ENCODE measurements at places on chromosomes 11 and 22.
A peak's percentile ranks its signal among the peaks of the same experiment; 100 is the strongest.

GRCh38 chr22:19176175-19176643 is 2.3 kb downstream of the SLC25A1 start:
- DNase-seq, result no peak

DNA sequence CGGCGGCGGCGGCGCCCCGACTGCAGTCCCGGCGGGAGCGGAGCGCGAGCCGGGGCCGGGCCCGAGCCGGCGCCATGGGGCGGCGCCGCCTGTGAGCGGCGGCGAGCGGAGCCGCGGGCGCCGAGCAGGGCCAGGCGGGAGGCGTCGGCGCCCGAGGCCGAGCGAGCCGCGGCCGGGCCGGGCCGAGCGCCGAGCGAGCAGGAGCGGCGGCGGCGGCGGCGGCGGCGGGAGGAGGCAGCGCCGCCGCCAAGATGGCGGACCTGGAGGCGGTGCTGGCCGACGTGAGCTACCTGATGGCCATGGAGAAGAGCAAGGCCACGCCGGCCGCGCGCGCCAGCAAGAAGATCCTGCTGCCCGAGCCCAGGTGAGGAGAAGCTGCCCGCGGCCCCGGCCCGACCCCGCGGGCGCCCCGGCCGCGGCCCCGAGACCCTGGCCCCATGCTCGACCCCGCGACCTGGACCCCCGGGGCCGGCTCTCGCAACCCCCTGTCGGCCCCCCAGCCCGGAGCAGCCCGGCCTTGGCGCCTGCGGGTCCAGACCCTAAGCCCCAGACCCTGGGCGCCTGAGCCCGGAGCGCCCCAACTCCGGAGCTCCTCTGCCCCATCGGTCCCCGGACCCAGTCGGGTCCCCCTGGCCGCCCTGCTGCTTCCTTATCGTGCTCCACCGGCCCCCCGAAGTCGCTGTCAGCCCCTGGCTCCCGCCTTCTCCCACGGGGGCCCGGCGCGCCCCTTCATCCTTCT is at the start of gene GRK2:
Gene GRK2 (plus strand): TSS at position 25 of the 739 bp plus-strand sequence. CDS start 227 bp downstream, at position 252.
- peak; percentile 28 for DNase-seq

DNA sequence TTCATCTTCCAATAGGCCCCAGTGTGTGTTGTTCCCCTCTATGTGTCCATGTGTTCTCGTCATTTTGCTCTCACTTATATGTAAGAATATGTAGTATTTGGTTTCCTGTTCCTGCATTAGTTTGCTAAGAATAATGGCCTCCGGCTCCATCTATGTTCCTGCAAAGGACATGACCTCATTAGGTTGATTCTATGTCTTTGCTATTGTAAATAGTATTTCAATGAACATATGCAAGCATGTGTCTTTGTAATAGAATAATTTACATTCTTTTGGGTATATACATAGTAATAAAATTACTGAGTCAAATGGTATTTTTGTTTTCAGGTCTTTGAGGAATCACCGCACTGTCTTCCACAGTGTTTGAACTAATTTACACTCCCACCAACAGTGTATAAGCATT is 202.9 kb upstream of the KIRREL3 start:
- DNase-seq, result no peak

- no peak for DNase-seq
Measured at GRCh38 chr11:119486691-119487259, 63.8 kb upstream of the THY1 start.

GRCh38 chr11:2519862-2520735 is 75.3 kb downstream of the KCNQ1 start:
- no peak for DNase-seq

DNA sequence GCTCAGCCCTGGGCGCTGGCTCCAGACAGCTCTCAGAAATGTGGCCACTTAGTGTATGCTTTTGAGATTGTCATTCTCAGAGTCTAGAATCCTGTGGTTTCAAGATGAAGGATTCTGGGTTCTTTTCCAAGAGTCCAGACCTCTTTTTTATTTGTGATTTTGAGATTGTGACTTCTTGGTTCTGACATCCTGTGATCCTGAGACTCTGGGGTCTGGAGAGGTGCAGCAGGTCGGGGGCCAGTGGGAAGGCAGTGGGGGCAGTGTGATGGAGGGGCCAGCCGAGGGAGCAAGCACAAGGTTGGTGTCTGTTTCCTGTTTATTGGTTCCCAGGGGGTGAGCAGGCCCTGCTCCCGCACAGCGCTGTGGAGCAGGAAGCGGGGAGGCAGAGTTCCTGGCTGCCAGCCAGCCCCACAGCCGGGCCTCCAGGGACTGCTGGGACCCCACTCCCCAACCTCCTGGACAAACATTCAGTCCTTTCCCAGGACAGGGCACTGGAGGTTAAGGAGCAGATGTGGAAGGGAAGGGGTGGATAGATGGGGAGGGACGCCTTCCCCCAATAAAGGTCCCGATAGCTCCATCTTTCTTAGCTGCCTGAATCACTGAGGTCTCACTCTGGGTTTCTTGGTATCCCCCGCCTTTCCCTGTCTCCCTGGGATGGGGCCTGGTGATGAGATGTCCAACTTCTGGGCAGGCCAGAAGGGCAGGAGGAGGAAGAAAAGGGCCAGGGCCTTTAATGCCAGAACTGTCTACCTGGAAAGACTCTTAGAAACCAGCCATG is 13.7 kb downstream of the ARHGEF17 start:
- no peak for DNase-seq

DNA sequence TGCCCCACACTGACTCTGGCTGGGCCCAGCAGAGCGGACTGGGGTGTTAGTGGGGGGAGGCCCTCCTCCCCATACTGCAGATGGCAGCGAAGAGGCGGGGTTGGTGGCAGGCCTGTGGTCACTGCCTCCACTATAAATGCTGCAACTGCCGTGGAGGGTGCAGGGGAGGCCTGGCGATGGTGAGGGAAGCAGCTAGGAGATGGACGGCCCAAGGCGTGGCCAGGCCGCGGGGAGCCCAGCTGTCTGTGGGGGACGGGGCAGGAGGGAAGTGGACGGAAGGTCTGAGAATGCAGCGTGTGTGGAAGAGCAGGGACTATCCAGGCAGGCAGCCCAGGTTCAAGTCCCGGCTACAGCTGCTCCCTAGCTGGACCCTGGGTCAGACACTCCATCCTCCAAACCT is 18.3 kb downstream of the DNAL4 start:
- DNase-seq, result no peak

DNA sequence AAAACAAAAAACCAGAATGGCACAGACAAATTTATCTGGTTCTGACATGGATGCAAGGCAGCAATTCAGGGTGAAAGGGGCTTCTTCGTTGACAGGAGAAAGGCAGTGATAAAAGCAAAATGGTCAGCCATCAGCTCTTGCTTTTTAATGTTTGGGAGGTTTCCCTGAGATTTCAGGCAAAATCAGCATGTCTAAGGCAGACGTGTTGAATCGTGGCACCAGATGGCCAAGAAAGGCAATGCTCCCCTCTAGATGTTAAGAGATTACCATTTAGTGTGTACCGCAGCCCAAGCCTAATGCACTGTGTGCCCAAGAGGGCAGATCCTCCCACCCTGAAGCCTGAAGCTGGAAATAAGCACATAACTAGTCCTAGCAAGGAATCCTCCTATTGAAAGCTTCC is 88.8 kb upstream of the GALNT18 start:
- DNase-seq, result no peak

DNA sequence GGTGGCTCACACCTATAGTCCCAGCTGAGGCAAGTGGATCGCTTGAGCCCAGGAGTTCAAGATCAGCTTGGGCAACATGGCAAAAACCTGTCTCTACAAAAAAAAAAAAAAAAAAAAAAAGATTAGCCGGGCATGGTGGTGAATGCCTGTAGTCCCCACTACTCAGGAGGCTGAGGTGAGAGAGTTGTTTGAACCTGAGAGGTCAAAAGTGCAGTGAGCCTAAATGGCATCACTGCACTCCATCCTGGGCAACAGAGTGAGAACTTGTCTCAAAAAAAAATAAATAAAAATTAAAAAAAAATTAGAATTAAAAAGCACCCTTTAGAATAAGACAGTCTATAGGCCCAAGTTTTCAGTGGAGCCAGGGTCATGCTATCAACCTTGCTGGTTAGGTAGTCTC is 95.5 kb downstream of the PDHX start:
- DNase-seq, result no peak

DNA sequence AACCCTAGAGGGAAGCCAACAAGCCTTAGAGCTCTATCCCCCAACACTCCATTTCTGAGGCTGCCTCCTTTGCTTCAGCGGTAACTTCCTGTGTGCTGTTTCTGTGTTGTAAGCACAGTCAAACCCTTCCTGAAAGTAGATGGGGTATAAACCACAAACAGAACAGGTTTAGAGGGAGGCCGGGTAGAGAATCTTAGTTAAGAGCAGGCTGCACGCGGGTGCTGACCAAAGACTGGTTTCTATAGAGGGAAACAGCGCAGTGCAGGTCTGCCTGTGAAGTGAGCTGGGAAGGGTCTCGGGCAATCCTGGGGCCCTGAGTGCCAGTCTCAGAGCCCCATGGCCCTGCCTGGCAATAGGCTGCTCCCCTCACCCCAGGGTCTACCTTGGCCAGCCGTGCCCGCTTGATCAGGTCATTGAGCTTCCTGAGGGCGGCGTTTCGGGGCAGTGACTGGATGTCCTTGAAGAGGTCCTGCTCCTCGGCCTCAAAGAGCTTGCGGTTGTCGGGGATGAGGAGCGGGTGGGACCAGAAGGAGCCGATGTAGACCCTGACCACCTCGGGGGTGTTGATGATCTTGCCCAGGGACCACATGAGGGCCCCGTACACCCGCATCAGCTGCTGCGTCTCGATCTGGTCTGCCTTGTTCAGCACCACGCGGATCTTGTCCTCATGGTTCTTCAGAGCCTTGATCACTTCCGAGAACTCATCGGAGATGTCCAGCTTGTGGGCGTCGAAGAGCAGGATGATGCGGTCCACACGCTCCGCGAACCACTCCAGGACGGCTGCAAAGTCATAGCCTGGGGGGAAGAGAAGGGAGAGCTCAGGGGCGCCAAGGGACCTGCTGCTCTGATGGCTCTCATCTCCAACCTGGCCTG is 15.3 kb upstream of the CDC42BPG start:
- no peak for DNase-seq

- DNase-seq, result no peak
Measured at GRCh38 chr11:70076461-70076931, 1.6 kb upstream of the ANO1 start.

- DNase-seq, result no peak
Measured at GRCh38 chr11:61912991-61913698, 4.2 kb downstream of the RAB3IL1 start.

- no peak for DNase-seq
Measured at GRCh38 chr11:44889266-44889665, 61.4 kb downstream of the TP53I11 start.

DNA sequence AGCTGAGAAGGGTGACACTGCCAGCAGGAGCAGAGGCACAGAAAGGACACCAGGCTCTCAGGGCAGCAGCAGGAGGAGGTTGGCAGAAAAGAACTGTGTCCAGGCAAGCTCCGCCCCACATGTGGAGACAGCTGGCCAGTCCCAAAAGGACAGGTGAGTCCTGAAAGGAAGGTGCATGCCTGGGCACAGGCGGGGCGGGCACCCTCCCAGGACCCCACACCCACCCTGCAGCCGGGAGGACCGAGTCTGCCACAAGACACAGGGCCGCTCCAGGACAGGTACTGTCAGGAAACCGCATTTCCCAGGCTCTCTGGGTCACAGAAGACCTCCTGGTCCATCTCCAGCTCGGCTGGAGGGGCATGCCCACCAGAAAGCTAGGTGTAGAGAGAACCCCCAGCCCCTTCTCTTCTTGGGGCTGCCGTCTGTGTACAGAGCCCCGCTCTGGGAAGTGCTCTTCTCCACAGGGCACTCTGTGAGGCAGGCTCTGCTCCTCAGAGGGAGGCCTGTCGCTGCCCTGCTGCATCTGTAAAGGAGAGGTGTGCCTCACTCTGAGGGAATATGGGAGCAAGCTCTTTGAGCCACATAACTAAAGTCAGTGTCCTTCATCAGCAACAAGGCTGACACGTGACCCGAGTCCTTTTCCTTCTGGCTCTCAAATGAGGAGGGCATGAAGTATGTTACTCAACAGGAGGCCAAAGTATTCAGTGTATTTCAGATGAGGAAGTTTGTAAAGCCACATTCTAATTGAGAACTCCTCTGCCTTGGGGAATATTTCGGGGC is 50.5 kb downstream of the CLTCL1 start:
- DNase-seq, result no peak

DNA sequence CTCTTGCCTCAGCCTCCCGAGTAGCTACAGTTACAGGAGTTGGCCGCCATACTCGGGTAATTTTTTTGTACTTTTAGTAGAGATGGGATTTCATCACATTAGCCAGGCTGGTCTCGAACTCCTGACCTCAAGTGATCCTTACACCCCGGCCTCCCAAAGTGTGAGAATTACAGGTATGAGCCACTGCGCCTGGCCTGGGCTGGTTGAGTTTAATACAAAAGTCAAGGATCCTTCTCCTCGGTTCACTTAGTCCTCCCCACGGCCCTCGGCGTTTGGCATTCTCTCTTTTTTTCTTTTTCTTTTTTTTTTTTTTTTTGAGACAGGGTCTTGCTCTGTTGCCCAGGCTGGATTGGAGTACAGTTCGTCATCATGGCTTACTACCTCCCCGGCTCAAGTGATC is 33.0 kb downstream of the MCHR1 start:
- DNase-seq, result no peak

- DNase-seq, result no peak
Measured at GRCh38 chr11:118240999-118241763, 11.0 kb downstream of the MPZL3 start.

GRCh38 chr11:126440792-126441514 is 85.5 kb downstream of the ST3GAL4 start:
- DNase-seq, result peak; percentile 21

- DNase-seq, result no peak
Measured at GRCh38 chr11:92225568-92226330, 1.1 kb downstream of the FAT3 start.

- DNase-seq, result no peak
Measured at GRCh38 chr11:9313648-9314290, 624 bp downstream of the TMEM41B start.

DNA sequence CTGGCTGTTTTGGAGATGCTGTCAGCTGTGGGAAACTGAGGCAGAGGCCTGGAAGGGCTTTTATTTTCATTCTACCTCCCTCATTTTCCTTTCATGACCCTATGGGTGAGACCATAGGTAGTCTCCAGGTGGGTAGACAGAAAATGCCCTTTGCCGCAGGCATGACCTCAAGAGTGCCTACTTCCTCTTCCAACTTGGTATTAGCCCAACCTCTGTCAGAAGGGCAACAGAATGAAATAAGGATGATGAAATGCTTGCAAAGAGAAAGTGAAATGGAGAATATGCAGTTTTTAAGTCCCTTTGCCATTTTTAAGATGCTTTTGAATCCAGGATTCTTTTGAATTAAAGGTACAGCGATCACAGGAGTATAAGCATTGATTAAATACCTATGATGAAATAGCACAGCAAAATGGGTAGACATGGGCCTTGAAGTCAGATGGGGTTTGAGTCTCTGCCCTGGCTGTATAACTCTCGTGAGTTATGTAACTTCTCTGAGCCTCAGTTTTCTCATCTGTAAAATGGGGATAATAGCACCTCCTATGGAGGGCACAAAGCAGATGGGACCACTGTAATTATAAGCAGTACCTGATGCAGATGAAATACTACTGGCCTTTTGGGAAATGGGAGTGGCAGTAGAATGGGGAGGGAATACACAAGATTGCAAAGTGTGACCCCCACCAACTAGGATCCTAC is 3.7 kb downstream of the ASPHD2 start:
- DNase-seq, result no peak

GRCh38 chr11:72406540-72407527 is 27.5 kb downstream of the CLPB start:
- no peak for DNase-seq
